Anterior cingulate cortex (tissue), 58 donors: ENCODE measurements at places on chromosomes 1 and 21.

DNA sequence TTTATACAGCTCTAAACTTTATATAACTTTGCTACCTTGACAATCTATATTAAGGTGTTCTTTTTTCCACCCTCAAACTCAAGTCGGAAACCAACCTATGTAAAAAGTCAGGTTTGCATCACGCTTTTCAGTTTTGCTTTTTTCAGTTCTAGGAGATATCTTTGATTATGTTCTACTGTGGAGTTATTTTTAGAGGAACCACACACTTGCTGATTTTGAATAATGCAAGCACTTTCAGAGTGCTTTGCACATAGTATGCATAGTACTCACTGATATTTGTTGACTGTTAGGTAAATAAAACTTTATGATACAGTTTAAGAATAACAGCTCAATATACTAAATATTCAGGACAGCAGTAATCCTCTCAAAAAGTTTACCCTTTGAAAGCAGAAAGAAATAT, 564.2 kb upstream of the ZRANB2 start:
- DNase-seq = no peak

DNA sequence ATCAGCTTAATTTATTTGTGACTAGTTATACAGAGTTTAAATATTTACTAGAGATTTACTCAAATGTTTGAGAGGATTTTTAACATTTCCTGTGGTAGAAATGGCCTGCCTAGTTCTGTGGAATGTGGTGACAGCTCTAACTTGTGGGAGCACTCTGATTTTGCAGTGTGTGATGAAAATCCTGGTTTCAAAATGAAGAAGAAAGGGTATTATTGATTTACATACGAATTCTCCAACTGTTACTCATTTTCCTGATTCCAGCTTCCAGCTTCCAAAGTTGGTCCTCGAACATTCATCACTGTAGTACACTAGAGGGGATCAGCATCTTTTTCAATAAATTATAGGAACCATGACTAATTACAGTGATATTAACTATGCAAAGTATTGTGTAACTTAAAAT, 462.7 kb upstream of the PKN2 start:
- DNase-seq = no peak

DNA sequence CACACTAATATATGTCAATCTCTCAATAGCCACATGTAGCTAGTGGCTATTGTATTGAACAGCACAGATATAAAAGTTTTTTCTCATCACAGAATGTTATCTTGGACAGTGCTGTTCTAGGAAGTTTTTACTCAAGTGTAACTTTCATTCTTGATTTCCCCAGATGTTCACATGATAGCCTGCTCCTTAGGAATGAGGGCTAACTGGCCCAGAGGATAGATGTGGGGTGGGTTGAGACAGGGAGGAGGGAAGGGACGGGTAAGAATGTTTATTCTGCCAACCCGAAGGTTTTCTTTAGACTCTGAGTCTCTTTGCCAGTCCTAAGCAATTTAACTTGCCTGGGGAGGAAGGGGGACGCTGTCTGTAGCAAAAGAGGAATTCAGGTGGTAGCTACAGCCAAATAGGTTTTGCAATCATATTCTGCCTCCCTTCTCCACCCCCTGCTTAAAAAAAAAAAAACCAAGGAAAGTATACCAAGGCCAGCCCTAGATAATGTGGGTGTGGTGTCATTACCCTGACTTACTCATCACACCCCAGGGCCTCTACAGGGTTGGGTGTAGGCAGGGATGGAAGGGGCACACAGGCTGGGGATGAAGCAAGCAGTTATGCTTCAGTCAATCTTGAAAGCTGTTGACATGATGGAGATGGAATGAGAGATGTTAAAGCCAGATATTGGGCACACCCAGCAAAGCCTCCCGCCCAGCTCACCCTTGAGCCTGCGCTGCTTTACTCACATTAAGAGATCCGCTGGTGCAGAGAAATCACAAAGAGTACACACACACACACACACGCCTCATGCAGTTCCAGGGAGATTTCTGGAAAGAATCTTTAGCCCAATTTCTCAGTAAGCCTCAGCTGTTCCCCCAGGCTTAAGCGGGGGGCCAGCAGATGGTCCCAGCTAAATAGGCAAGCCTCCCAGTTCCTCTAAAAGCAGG, 59.9 kb downstream of the PLXNA2 start:
- DNase-seq = no peak

DNA sequence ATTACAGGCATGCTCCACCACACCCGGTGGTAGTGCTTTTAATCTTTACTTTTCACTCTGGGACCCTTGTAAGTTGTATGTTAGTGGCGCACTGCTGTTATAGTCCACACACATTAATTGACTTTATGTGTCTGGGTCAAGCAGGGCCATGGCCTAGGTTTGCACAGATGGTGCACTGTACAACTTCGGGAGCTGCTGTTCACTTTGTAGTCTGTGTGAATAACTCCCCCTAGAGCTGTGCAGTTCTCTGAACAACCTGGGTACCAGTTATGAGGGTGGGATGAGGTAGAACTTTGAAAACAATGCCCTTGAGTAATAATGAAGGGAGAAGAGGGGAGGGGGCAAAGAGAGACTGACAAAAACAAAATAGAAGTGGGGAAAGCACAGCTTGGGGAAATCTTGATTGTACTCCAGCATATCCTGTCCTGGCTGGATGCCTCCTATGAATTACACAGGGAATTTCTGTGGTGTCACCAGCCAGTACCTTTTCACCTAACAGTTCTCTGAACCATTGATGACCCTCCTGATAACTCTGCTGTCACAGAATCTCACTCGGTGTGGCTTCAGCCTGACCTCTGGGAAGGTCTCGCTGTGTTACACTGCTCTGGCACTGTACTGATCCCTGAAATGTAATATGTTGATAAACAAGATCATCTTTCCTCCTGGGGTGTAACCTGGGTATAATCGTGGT, 2.2 kb downstream of the PTGFRN start:
- DNase-seq = no peak

DNA sequence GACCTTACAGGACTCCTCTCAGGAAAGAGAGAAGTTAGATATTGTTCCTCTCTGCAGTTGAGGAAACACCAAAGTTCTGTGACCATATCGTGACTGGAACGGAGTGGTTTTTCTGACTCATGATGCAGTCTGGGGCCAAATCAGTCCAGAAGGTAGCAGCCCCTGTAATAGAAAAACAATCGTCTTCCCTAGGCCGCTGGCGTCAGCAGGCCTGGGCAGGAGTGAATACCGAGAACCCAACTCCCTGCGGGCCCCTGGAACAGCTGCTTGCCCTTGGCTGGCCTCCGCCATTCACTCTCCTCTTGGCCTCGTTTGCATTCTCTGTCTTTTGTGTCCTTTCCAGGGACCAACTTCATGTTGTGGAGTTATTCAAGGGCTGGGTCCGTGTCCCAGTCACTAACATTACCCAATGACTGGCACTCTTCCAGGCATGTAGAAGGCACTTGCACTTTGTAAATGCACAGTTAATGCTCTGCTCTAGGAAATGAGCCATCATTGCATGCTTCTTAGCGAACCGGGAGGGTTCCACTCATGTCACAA, 10.9 kb upstream of the CD101 start:
- DNase-seq = peak; percentile 41

- DNase-seq = no peak
Observed at GRCh38 chr1:5165762-5166161, 511.4 kb downstream of the AJAP1 start.

GRCh38 chr1:230186003-230186863, 119.2 kb downstream of the GALNT2 start:
- no peak for DNase-seq

DNA sequence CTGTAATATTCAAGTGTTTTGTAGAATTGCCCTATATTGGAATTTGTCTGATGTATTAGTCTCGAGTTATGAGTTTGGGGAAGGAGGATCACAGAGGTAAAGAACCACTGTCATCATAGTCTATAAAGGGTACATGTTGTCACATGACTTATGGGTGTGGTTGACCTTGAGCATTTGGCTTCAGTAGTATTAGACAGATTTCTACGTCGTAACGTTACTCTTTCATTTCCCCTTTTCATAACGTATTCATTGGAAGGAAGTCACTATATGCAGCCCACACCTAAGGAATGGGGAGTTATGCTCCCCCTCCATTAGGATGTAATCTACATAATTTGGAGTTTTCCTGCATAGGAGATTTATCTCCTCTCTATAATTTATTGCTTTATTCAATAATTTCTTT, 110.1 kb upstream of the VAV3 start:
- DNase-seq = no peak
